Hematopoietic multipotent progenitor cell treated with erythropoietin and hydrocortisone succinate and interleukin-3 and kit ligand, for 17 days (in vitro differentiated cells): ENCODE measurements at places on chromosomes 6 and 20.

DNA sequence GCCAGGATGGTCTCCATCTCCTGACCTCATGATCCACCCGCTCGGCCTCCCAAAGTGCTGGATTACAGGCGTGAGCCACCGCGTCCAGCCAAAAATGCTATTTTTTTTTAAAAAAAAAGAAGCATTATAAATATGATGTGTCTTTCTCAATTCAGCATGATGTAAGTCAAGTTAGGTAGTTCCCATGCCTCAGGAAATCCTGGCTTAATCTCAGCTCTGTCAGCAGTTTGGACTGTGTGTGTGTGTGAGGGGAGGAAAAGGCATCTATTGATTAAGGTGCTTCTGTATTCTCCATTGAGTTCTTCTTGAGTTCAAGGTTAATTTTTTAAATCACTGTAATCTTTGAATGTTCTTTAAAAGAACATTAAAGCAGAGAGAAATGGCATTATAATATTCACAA lies 51.5 kb downstream of the GMDS start:
- no peak for DNase-seq

DNA sequence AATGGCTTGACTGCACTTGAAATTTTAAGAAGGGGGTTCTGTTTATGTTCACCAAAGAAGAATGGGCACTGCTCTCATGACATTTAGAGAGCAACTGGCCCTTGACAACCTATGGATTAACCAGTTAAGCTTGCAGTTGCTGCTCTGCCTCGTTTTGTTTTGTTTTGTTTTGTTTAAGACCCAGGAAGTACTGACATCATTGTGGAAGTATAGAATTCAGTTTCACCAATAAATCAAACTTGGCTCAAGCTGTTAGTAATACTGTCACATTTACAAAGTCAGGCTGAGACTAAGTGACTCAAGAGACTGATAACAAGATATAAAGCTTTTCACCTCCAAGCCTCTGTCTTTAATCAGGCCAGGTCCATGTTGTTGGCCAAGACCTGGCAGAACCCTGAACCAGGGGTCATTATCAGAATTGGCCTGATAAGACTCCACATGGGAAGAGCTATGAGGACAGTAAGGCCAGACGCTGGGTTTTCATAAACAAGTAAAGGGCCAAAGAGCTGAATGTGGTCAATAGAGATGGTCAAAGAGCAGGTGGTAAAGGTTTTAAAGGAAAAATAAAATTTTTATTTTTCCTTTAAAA lies 99.4 kb upstream of the VGLL2 start:
- DNase-seq = no peak

DNA sequence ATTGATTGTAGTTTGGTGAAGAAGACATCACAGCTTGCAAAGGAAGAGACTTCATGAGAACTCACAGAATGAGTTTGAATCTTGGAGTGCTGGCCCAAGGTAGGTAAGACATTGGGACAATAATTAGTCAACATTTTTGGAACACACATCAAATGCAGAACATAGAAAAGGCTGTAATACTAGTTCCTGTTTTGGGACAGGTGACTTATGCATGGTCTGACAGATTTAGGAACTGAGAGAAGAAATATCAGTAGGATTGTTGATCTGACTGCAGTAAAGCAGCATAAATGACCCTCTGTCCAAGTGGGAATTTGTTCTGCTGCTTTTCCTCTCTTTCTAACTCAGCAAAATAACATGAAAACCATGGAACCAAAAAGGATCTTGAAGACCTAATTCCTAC lies 102.3 kb upstream of the MAP3K7 start:
- DNase-seq = no peak

DNA sequence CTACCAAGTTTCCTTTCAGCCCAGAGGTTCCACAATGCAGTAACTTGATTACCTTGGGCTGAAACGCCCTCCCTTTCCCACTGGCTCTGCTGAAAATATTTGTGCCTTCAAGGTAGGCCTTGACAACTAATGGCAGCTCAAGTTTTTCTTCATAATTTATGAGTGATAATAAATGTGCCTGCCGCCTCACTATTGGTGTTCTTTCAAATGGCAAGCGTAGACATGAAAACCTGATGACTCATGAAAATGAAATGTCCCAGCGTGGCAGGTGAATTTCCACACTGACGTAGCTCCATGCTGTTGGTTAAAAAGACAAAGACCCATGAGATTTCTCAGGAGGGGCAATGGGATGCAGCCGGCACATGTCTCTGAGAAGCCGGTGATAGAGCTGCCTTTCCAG lies 107.2 kb upstream of the GGTLC1 start:
- no peak for DNase-seq

DNA sequence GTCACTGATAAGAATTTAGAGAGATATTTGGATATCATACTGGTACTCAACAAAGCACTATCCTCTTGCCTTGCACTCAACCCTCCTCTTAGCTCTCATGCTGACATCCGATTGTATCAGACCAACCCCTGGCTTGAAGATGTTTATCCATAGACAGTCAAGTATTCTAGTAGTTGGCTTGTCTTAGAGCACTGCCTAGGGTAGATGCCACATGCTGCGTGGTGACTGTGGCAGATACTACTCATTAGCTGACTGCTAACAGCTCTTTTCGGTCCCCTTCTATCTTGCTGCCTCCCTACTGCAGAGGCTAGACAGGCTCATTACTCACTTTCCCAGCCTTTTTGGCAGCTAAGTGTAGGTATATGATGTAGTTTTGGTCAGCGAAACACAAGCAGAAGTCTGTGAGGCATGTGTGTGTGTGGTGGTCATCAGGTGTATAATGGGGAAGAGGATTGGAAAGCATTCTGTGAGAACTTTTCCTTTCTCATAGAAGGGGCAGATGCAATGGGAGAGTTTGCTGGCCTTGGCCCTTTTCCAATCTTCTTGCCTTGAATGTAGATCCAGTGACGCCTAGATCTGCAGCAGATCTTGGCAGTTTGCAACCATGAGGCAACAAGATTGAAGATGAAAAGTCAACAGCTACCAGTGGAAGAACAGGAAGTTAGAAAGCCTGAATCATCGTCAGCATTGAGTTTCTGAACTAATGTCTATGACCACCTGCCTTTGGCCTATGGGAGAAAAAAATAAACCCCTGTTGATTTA lies 4.4 kb upstream of the IFNGR1 start:
- DNase-seq = no peak

- DNase-seq = no peak
Observed at GRCh38 chr6:99121748-99122147, 174.0 kb upstream of the FBXL4 start.
